Cortex of kidney (tissue), 1 donor: ENCODE measurements at places on chromosomes 11 and 22.

- no peak for DNase-seq
Observed at GRCh38 chr11:2573240-2574042, 126.4 kb downstream of the KCNQ1OT1 start.

- no peak for DNase-seq
Observed at GRCh38 chr22:39214383-39215069, 30.3 kb downstream of the PDGFB start.

GRCh38 chr11:109034339-109034696 lies 369.4 kb downstream of the DDX10 start:
- DNase-seq: no peak

GRCh38 chr22:30890686-30891442 lies 77.7 kb downstream of the MORC2 start:
- DNase-seq: no peak

GRCh38 chr11:69509846-69510390 lies 28.5 kb downstream of the LINC01488 start:
- DNase-seq: no peak

DNA sequence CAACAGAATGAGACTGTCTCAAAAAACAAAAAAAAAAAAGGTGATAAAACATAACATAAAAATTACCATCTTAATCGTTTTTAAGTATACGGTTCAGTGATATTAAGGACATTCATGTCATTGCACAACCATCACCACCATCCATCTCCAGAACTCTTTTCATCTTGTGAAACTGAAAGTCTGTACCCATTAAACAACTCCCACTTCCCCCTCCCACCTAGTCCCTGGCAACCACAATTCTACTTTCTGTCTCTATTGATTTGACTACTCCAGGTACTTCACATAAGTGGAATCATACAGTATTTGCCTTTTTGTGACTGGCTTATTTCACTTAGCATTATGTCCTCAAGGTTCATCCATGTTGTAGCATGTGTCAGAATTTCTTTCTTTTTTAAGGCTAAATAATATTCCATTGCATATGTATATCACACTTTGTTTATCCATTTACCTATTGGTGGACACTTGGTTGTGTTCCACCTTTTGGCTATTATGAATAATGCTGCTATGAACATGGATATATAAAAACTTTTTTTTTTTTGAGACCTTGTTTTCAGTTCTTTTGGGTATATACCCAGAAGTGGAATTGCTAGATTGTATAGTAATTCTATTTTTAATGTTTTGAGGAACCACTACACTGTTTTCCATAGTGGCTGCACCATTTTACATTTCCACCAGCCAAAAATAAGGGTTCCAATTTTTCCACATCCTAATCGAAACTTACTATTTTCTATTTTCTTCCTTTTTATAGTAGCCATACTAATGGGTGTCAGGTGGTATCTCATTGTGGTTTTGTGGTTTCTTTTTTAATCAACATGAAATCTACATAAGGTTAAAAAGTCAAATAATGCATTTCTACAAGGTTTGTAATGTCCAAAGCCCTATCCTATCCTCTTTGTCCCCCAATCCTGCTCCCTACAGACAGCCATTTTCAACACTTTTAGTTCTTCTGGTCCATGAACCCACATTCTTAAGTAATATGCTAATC lies 23.4 kb upstream of the PIK3C2A start:
- no peak for DNase-seq

- no peak for DNase-seq
Observed at GRCh38 chr11:73661035-73661628, 14.8 kb downstream of the PLEKHB1 start.

GRCh38 chr11:120900643-120901042 lies 123.3 kb upstream of the TBCEL start:
- DNase-seq: no peak

GRCh38 chr11:67283481-67283963 lies 5.6 kb upstream of the ANKRD13D start:
- no peak for DNase-seq

GRCh38 chr11:100941033-100941432 lies 188.6 kb downstream of the PGR start:
- DNase-seq: no peak

DNA sequence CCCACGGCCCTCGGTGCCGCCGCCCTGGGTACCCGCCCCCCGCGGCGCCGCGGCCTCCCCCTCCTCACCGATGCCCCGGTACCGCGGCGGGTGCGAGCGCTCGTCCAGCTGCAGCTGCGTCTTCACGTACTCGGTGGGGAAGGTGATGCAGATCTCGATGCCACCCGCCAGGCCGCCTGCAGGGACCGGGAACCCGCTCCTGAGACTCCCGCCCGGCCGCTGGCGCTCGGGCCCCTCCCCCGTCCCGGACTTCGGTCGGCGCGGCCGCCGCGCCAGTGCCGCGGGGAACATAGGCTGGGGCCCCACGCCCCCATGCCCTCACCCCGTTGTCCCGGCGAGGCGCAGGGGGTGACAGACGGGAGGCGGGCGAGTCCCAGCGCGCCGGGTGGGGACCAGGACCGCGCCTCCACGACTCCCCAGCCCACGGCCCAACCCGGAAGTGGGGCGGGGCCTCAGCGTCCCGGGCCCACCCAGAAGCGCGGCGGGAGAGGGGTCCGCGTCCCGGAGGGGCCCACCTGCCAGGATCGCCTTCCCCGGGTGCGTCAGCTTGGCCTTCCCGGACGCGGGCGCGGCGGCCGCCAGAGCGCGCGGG lies 375 bp downstream of the SLC25A1 start:
- DNase-seq: no peak

- no peak for DNase-seq
Observed at GRCh38 chr11:117992136-117992535, 5.9 kb downstream of the IL10RA start.

DNA sequence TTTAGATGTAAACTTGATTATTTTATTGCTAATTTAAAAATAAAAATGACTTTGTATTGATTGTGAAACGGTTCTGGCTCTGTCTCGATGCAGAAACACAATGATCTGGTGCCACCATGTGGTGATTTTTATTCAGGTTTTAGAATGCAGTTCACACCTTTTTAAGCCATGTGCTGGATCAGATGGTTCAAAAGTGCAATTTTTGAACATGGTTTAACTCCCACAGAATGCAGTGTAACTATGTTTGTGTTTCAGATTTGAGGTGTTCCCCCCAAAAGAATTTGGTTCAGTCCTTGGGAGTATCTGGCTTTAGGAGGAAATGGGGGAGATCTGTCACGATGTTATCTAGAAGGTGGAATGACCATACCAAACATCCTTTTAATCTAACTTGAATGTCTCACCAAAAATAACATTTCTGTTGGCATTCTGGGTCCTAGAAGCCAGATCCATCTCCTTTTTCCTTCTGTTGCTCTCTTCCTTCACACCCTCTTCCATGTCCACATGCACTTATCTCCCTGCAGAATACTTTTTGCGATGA lies 7.9 kb downstream of the MRPL16 start:
- DNase-seq: no peak
